ENCODE measurements at places on chromosomes 3 and 15.

- DNase-seq = no peak
These were observed 26.4 kb downstream of the PRKCD start for GRCh38 chr3:53187430-53187829.

- no peak for DNase-seq
These were observed 67.7 kb upstream of the BNC1 start for GRCh38 chr15:83352119-83352518.

DNA sequence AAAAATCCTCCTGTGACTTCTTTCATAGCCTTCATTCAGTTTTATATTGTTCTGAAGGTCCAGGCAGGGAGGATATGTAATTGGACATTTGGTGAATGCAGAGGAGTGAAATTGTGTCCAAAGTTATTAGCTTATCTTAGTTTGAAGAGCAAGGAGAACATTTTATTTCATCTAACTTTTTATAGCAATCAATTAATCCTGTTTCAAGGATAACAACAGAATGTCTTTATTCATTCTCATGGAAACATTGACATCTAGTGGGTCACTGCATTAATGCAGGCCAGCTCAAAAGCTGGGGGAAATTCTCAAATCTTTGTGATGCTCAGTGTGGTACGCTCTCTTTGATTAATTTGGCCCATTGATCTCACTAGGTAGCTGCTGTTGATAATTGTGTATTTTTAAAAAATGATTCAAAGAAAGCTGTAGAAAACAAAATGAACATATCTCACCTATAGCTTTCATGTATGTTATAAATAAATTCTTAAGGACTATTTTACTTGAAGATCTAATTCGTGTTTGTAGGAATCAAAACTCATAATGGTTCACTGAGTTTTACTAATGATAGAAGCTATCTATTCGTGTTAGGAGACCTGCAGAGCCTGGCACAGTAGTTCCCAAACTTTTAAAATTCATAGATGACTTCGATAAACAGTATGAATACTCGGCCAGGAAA, 150.8 kb upstream of the KCNMB2 start:
- DNase-seq = peak; percentile 84

GRCh38 chr15:30830961-30831360, 72.8 kb upstream of the FAN1 start:
- DNase-seq = no peak

GRCh38 chr3:18808429-18808828, 339.9 kb upstream of the KCNH8 start:
- no peak for DNase-seq

DNA sequence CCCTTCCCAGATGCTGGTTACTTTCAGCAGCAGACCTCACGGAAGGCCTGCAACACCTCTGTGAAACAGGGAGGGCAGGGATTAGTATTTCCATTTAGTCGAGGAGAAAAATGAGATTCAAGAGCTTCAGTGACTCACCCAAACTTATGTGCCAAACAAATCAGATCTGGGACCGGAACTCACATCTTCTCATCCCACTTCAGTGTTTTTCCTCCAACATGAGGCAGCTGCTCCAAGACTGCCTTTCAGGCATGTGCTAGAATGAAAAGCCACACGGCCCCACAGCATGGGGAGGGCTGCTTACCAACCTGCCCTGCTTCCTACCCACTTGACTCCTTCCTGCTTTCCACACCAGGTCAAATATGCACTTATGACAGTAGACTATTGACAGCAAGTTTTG, 129.4 kb upstream of the SLC24A5 start:
- DNase-seq = no peak

GRCh38 chr3:45064512-45065372, 38.6 kb downstream of the CLEC3B start:
- DNase-seq = no peak

- no peak for DNase-seq
These were observed 345.3 kb upstream of the POU1F1 start for GRCh38 chr3:87621667-87622066.

GRCh38 chr15:57767481-57767880, 61.0 kb downstream of the POLR2M start:
- no peak for DNase-seq

DNA sequence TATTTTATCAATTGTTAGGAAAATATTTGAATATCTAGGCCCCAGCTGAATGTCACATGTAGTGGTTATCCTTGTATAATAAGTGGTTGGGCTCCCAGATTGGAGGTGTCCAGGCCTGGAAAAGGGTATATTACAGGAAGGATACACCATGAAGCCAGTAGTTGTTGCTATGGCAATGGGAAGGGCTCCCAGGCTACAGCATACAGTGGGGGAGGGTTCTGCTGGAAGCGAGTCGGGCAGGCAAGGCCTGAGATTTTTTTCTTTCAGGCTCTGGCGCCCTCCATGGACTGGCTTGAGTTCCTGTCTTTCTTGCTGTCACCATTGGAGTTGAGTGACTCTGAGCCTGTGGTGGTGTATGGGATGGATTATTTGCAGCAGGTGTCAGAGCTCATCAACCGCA, 8.9 kb downstream of the ECE2 start:
- DNase-seq = peak; percentile 88

DNA sequence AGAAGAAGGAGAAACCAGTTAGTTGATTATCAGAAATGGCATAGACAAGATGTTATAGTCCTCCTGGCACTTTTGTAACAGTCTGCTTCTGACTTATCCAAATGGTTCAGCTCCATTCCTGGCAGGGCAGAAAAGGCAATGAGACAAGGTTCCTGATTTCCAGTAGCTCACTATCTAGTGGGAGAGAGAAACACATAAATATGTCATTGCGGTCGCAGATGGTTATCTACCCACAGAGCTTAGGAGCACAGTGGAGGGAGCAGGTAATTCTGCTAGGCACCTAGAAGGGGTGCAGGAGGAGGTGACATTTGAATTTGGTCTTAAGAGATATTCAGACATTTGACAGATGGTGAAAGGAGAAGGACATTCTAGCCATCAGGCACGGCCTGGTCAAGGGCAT, 78.1 kb downstream of the TAMM41 start:
- no peak for DNase-seq

DNA sequence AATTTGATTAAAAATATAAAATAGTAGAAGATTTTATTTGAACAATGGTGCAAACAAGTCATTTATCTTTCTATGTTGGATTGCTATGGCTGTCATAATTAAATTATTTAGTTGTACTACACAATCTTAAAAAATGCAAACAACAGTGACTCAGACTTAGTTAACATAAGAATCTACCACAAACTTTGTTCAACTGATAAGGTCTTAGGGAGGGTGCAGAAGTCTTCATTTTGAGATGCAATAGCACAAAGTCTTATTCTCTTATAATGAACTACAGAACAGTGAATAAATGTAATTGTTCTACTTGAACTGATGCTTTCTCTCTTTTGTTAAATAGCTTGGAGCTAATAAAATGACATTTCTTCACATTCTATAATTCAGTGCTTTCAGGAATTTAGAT, 482.8 kb upstream of the NAALADL2 start:
- DNase-seq = no peak

DNA sequence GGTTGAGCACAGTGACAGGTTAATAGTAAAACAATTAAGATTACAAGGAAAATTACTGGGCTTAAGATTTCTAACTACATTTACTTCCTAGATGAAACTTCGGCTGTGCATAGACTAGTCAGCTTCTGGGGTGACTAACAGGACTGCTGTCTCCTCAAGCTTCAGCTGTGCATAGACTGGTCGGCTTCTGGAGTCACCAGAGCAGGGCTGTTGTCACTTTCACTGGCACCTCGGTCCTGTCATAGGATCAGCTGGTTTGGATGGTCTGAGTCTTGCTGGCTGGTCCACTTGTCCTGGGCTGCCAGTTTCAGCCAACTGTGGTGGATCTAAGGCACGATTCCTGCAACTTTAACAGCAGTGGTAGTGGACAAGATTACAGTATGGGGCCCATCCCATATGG, 23.9 kb upstream of the ACAD9 start:
- DNase-seq = no peak

- no peak for DNase-seq
These were observed 150.8 kb downstream of the ZNF609 start for GRCh38 chr15:64611085-64611725.

GRCh38 chr3:25911525-25912295, 121.8 kb downstream of the OXSM start:
- DNase-seq = no peak

DNA sequence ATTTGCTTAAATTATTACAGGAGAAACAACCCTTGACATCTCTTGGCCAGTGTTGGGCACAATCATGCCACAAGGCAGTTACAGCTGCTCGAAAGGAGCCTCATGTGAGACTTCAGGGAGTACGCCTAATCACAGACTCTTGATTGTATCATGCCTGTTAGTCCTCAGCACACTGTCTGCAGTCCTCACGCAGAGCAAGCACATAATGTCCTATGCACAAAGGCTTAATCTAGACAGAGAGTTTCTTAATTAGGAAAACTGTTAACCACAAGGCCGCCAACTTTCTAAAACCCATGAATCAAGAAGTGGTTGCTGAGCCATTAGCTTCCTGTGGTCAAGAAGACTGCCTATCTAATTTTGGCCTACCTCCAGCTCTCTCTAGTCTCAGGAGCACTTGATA, 172.0 kb downstream of the UNC13C start:
- DNase-seq = no peak

- DNase-seq = no peak
These were observed 377.7 kb downstream of the IL20RB start for GRCh38 chr3:137335478-137335877.

- no peak for DNase-seq
These were observed 40.0 kb downstream of the TAFA4 start for GRCh38 chr3:68892297-68892696.

DNA sequence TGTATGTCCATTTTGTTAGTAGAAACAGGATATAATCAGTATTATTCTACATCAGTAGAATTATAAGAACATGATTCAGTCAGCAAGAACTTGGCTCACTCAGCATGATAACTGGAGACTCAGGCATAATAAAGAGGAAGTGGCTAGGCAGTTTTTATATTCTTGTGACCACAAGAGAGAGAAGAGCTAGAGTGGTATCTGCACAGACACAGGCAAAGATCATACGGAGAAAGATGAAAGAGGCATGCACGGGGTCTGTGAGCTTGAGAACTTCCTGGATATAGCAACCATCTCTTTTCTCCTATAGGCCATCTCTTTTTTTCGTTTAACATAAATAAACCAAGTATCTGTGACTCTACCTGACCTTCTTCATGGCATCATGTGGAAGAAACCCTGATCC, 46.8 kb downstream of the MYO5A start:
- no peak for DNase-seq

DNA sequence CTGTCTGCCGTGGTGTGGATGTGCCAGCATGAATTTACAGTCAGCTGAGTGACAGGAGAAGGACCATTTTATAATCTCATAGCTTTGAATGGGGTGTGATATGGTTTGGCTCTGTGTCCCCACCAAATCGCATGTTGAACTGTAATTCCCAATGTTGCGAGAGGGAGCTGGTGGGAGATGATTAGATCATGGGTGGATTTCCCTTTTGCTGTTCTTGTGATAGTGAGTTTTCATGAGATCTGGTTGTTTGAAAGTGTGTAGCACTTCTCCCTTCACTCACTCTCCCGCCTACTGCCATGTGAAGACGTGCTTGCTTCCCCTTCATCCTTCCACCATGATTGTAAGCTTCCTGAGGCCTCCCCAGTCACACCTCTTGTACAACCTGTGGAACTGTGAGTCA, 111.9 kb upstream of the CHD2 start:
- DNase-seq = no peak

DNA sequence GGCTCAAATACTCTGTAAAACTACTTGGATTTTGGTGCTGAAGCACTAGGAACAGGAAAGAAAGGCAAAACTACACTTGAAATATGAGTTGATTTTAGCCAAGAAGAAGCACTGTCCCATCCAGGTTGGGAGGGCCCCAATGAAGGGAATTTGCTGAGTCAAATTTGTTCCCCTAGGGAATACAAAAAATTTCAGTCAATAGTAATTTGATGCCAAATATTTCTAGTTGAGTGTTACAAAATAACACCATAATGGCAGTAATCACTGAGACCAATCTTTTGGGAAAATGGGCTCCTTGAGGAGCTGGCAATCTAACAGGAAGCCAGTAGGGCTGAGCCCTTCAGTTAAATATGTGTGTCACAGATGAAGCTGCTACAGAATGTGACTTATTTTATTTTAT, 896.9 kb downstream of the DIPK2A start:
- DNase-seq = no peak

DNA sequence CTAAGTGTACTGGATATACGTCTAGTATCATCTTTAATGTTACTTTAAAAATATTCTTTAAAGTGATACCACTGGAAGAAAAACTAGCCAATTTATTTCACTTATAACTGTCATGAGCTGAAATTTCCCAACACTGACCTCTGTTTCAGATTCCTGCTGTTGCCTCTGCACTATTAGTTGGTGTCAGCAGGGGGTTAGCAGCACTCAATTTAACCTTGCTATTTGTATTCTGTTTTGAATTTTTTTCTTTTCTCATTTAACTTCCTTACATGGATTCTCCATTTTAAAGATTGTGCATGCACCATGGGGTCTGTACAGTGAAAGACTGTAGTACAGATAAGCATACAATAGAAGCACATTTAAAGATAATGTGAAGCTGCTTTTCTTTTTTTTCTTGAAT, 169.2 kb downstream of the UBE2E2 start:
- DNase-seq = no peak

All from G401 (cell line).